ENCODE measurements at places on chromosomes 4 and X. TPM values are rescaled to one million over a fixed set of nuclear protein-coding genes. Genes with fewer than 3 reads are reported as not detected.

DNA sequence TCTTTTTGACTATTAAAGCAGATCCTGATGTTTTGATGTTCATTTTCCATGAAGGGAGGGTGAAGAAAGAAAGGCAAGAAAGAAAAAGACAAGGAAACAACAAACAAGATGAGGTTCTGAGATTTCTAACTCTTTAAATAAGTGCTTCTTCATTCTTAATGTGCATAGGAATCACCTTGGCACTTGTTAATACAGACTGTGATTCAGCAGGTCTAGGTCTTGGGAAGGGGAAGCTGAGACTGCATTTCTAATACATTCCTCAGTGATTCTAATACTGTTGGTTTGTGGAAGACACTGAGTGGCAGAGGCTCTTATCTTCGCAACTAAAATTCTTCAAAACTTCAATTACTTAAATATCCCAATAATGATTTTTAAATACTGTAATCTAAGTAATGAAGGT is 95.2 kb upstream of the NAP1L5 start:
- no peak overlapping the region for H3K27ac ChIP-seq
- no peaks in the 10 kb centered on the region for H3K36me3 ChIP-seq
- peaks cover 11% of the 10 kb centered on the region for H3K4me1 ChIP-seq
- DNase-seq = no peak
- H3K27me3 ChIP-seq = no peaks in the 10 kb centered on the region

GRCh38 chrX:14753441-14753840 is 119.4 kb downstream of the FANCB start:
- no peak overlapping the region for H3K4me3 ChIP-seq
- no peak overlapping the region for H3K27ac ChIP-seq
- no peak for DNase-seq
- no peaks in the 10 kb centered on the region for H3K27me3 ChIP-seq

DNA sequence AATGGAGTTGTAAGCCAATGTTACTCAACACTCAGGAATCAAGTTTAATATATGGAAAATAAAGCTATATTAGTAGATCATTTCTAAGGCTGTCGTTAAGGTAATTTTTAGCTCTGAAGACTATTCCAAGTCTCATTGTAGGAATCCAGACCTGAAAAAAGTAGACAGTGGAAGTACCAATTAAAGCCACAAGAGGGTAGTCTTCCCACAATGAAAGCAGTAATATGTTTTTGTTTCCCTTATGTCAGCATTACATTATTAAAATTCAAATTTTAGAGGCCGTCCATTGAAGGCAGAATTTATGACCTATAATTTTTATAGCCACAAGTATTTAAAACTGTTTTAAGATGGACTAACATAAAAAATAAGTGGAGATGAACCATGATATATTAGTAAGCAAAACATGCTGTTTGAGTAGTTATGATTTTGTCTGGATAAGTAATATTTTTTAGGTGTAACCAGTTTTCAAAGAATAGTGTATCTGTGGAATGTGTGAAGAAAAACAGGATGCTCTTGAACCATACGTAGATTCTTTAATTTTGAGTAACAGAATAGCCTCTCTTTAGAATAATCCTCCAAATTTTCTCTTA is 372.6 kb upstream of the TECRL start:
- H3K27ac ChIP-seq = no peak overlapping the region
- H3K4me3 ChIP-seq = no peak overlapping the region
- no peaks in the 10 kb centered on the region for H3K27me3 ChIP-seq

DNA sequence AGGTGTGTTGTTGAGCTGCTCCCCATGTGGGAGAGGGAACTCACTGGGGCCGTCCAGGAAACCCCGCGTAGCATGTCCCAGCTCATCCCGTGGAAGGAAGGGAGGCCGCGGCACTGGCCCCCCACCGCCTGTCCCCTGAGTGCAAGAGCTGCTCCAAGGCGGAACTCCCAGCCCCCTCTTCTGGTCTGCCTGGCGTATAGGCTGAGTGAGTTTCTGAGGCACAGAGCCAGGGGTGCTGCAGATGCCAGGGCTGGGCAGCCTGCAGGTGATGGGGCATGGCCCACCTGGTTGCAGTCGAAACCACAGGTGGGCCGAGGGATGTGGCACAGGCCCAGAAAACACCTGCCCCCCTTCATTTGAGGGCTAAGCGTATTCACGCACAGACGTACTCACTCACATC is 49.6 kb downstream of the ABLIM2 start:
- H3K36me3 ChIP-seq = peaks cover 25% of the 10 kb centered on the region
- peaks cover 5% of the 10 kb centered on the region for H3K4me1 ChIP-seq
- no peaks in the 10 kb centered on the region for H3K27me3 ChIP-seq

The CYTL1 gene
- total RNA-seq = not detected

The SYN1 gene
- not detected for total RNA-seq

- DNase-seq = no peak
- H3K27ac ChIP-seq = no peak overlapping the region
- H3K27me3 ChIP-seq = no peaks in the 10 kb centered on the region
Observed at GRCh38 chr4:46886711-46887110, 22.3 kb downstream of the COX7B2 start.

The HDX gene
- 1.3 TPM for total RNA-seq

GRCh38 chrX:130741584-130741983 is 161.4 kb downstream of the ENOX2 start:
- no peak overlapping the region for H3K27ac ChIP-seq
- H3K27me3 ChIP-seq = no peaks in the 10 kb centered on the region
- no peaks in the 10 kb centered on the region for H3K4me1 ChIP-seq
- H3K36me3 ChIP-seq = no peaks in the 10 kb centered on the region
- no peak for DNase-seq
- H3K4me3 ChIP-seq = no peak overlapping the region

DNA sequence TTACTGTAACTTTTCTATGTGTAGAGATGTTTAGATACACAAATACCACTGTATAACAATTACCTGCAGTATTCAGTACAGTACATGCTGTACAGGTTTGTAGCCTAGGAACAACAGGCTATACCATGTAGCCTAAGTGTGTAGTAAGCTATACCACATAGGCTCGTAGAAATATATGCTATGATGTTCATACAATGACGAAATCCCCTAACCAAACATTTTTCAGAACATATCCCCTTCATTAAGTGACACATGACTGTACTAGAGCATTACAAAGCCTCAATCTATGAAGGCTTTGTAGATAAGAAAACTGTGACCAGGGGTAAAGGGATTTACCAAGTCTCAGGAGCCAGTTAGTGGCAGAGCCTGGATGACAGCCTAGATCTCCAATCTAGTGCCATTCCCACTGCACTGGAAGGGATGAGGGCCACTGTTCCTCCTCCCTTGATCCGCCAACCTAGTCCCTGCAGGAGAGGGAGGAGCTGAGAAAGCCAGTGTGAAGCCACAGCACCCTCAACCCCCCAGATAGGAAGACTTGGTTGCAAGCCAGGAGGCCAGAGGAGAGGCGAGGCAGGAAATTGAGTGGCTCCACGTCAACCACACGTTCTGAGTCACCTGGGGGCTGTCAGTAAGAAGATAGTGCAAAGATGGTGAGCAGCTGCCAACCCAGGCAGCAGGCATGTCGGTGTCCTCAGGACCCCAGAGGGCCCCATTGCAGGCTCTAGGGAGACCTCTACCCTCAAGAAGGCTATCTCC is 227.7 kb downstream of the BCOR start:
- no peak overlapping the region for H3K27ac ChIP-seq
- H3K36me3 ChIP-seq = no peaks in the 10 kb centered on the region
- no peak for DNase-seq
- H3K27me3 ChIP-seq = no peaks in the 10 kb centered on the region
- H3K4me3 ChIP-seq = no peak overlapping the region

GRCh38 chr4:139919521-139919920 is 234.5 kb downstream of the MAML3 start:
- H3K27ac ChIP-seq = peak overlapping the region; percentile 77
- no peak overlapping the region for H3K4me3 ChIP-seq
- no peak for DNase-seq
- H3K36me3 ChIP-seq = no peaks in the 10 kb centered on the region
- H3K4me1 ChIP-seq = peaks cover 15% of the 10 kb centered on the region

The TCEAL6 gene
- not detected for total RNA-seq

- no peak for DNase-seq
- no peaks in the 10 kb centered on the region for H3K27me3 ChIP-seq
- peak overlapping the region; percentile 15 for H3K4me3 ChIP-seq
- H3K27ac ChIP-seq = peak overlapping the region; percentile 60
Observed at GRCh38 chr4:1763550-1764080, 29.5 kb upstream of the FGFR3 start.

GRCh38 chr4:148216866-148217814 is 225.1 kb downstream of the NR3C2 start:
- H3K4me1 ChIP-seq = no peaks in the 10 kb centered on the region
- no peak for DNase-seq
- no peaks in the 10 kb centered on the region for H3K27me3 ChIP-seq
- peak overlapping the region; percentile 42 for H3K27ac ChIP-seq

The MPP1 gene
- total RNA-seq = 3.7 TPM

The PGAM4 gene
- not detected for total RNA-seq

DNA sequence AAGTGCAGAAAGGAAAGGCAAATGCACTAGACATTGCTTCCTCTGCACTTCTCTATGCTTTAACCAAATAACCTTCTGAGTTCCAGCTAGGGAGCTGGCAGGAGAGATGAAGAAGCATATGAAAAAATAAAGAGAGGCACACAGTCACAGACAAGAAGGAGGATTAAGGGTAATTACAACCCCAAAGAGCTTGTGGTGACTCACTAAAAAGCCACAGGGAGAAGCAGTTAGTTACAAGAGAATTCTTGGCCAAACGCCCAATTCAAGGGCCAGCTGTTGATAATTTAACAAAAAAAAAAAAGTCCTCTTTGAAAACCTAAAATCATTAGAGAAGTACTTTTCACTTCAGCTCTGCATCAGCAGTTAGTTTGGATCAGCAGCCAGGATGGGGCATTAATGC is 478.0 kb downstream of the KCNIP4 start:
- H3K27me3 ChIP-seq = no peaks in the 10 kb centered on the region
- H3K27ac ChIP-seq = no peak overlapping the region
- H3K36me3 ChIP-seq = no peaks in the 10 kb centered on the region
- no peak for DNase-seq
- no peak overlapping the region for H3K4me3 ChIP-seq

- H3K27me3 ChIP-seq = no peaks in the 10 kb centered on the region
- no peaks in the 10 kb centered on the region for H3K36me3 ChIP-seq
- DNase-seq = no peak
- no peak overlapping the region for H3K27ac ChIP-seq
- no peak overlapping the region for H3K4me3 ChIP-seq
Observed at GRCh38 chr4:96983830-96984229, 1143.9 kb downstream of the PDHA2 start.

DNA sequence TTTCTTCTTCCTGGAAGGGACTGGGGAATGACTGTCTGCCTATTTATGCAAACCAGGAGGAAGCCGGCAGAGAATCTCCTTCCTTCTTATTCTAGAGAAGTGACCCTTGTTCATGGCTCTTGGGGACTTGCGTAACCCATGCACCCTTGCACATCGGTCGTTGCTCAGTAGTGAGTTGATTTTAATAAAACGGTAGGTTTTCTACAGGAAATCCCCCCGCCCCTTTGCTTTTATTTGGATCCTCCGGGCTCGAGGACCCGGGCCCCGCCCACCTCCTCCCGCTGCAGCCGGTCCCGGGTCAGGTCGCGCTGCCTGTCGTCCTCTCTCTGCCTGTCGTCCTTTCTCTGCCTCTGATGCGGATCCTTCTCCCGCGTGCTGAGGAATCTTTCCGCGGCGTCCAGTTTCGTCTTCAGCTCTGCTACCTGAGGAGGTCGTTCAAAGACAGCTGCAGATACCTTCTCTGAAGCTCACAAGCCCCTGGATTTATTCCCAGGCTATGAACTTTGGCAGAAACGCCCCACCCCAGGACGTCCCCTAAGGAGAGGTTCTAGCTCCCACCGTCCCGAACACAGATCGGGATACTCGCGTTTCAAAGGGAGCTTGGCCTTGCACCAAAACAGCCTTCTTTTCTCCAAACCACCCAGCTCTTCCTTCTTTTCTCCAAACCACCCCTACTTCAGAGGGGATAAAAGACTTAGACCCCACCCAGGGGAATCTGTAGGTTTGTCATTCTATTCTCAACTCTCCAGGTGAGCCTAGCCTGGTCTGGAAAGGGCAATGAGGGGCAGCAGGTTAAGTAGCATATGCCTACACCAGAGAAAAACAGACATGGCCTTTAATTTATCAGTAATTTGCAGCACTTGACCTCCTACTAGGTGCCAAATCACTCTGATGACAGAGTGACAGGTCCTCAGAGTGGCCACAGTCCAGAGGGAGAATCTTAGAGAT is 7.0 kb downstream of the TNIP3 start:
- no peaks in the 10 kb centered on the region for H3K27me3 ChIP-seq
- peak overlapping the region; percentile 26 for H3K27ac ChIP-seq
- no peaks in the 10 kb centered on the region for H3K36me3 ChIP-seq
- peak overlapping the region; percentile 67 for H3K4me3 ChIP-seq
- peaks cover 17% of the 10 kb centered on the region for H3K4me1 ChIP-seq
- DNase-seq = no peak
